ENCODE measurements at places on chromosomes 2 and 18. TPM values are rescaled to one million over a fixed set of nuclear protein-coding genes. Genes with fewer than 3 reads are reported as not detected.

Gene IL36B
- not detected for total RNA-seq

Gene SRD5A2
- total RNA-seq, result 0.18 TPM

Gene DQX1
- total RNA-seq, result 0.45 TPM

Gene ELP2
- total RNA-seq, result 134 TPM

Gene AGXT
- not detected for total RNA-seq

Gene CFAP65
- 1.00 TPM for total RNA-seq

GRCh38 chr2:10876963-10877362 is 34.8 kb upstream of the KCNF1 start:
- no peak for DNase-seq

DNA sequence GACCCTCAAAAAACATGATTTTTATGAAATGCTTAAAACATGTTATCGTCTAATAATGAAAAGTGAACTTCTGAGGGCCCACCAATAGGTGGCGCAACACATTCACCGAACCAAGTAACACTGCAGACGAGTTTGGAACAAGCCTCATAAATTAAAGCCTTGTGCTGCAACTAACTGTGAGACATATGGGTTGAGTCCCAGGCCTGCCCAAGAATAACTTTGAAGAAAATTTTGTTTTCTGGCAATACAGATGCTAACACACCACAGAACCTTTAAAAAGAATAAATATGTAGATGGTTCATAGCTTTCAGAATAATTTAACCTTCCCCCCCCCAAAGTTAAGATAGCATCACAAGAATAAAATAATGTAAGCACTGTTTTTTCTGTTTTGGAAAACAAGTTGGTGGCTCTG is 285.9 kb downstream of the RNF144A start:
- DNase-seq, result peak; percentile 76

- no peak for DNase-seq
Measured at GRCh38 chr2:16021611-16022363, 81.4 kb downstream of the MYCN start.

DNA sequence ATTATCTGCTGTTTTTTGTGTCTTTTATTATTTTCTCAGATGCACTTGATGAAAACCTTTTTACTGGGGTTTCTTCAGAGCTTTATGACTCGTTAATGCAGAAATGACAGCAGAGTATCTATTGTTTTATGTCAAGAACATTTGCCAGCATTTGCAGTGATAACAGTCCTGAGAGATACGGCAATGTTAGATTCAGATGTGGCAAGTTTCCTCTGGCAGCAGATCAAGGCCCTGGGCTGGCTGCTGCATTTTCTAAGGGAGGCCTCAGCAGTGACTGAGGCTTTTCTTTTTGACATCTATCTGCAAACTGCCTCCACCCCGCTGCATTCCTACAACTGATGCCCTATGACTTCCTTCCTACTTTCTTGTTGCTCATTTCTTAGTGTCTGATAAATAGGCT is 40.2 kb downstream of the EFEMP1 start:
- DNase-seq, result no peak

GRCh38 chr2:96100893-96101304 is 15.5 kb downstream of the ADRA2B start:
- DNase-seq, result no peak

GRCh38 chr2:189142893-189143759 is 36.4 kb downstream of the COL5A2 start:
- no peak for DNase-seq

- DNase-seq, result no peak
Measured at GRCh38 chr18:59143441-59143840, 3.8 kb downstream of the SEC11C start.

DNA sequence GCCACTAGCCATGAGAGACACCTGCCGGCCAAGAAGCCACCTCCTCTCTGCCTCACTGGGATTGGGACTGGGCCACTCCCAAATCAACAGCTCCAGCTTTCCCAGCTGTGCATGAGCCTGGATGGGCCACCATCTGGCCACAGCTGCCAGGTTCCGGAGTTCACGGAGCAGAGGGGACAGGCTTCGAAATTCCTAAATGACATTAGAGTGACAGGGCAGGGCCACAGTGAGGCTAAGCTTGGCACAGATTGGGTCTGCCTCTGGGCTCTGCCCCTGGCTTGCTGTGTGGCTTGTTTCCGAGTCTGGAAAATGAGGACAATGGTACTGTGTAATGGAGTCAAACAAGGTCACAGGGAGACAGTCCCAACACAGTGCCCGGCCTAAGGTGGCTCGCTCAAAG is 6.5 kb downstream of the DIPK1C start:
- DNase-seq, result peak; percentile 14

GRCh38 chr2:24459224-24460161 is 31.6 kb upstream of the NCOA1 start:
- DNase-seq, result no peak

- no peak for DNase-seq
Measured at GRCh38 chr2:238067939-238068338, 7.1 kb downstream of the SCLY start.

Data from cerebellum (tissue), 4 donors.